ENCODE measurements at places on chromosomes 6 and 20.

GRCh38 chr6:104281370-104281769, 578.3 kb downstream of the HACE1 start:
- DNase-seq = no peak

DNA sequence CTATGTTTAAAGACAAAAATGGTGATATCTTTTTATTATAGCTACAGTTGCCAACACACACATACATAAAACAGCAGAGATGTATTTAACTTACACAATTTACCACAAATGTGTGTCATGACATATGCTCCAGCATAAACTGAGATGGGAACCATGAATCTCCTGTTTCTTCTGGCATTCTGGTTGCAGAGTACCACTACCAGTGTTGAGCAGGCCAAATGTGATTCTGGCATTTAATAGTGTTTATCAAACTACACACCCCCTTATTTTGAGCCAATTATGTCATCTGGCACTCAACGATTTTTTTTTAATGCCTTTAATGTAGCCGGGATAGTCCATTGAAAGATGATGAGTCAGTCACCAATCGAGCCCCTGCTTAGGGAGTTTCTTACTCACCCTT, 59.0 kb upstream of the TPD52L1 start:
- DNase-seq = no peak

GRCh38 chr6:46218457-46218856, 47.7 kb upstream of the ENPP5 start:
- DNase-seq = no peak

DNA sequence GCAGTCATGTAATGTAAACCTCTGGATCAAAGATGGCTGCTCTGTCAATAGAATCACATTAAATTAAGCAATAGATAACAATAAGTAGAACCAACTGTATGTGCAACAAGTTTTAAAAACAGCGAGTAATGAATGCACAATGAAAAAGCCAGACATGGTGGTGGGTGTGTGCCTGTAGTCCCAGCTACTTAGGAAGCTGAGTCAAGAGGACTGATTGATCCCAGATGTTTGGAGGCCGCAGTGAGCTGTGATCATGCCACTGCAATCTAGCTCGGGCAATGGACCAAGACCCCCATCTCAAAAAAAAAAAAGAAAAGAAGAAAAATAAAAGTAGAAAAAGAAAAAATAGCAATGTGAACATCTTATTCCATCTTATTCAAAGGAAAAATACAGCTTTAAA, 558.7 kb upstream of the MMS22L start:
- DNase-seq = no peak

- DNase-seq = peak; percentile 27
These were observed at the start of gene SAMD5 for GRCh38 chr6:147508042-147508865. Gene SAMD5 (plus strand): TSS chr6:147508690. CDS start chr6:147508929, 239 bp downstream.

- no peak for DNase-seq
These were observed 44.0 kb upstream of the MARCKS start for GRCh38 chr6:113813142-113813541.

- no peak for DNase-seq
These were observed 1.1 kb downstream of the HACE1 start for GRCh38 chr6:104858642-104859041.

- no peak for DNase-seq
These were observed 41.2 kb downstream of the NR2E1 start for GRCh38 chr6:108207013-108207412.

- DNase-seq = no peak
These were observed 646.5 kb upstream of the EPHA7 start for GRCh38 chr6:94065707-94066337.

GRCh38 chr6:98782772-98783171, 51.6 kb upstream of the POU3F2 start:
- no peak for DNase-seq

GRCh38 chr6:14802514-14803160, 443.2 kb upstream of the JARID2 start:
- DNase-seq = no peak

- no peak for DNase-seq
These were observed 23.9 kb downstream of the MAP7 start for GRCh38 chr6:136526196-136526930.

- no peak for DNase-seq
These were observed 511.8 kb upstream of the ID4 start for GRCh38 chr6:19325335-19325789.

DNA sequence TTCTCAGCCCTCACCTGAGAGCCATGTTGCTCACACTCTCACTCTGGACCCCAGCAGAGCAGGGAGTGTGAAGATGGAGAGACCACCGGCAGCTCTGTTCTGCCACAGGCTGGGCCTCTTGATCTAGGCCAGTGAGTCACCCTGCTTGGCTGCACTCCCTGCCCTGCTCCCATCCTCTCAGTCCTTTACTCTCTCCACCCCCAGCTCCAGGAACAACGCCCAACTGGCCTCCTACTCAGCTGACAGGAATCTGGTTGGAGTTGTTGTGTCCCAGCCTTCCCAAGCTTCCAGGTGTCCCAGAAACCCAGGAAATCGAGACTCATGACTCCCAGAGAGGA, at the start of gene PSORS1C1:
Gene PSORS1C1, plus strand, starts transcription at position 260 of the 338 bp plus-strand sequence. CDS start 14,833 bp downstream, outside the sequence.
- DNase-seq = no peak

GRCh38 chr6:148494226-148494625, 151.6 kb downstream of the SASH1 start:
- DNase-seq = no peak

GRCh38 chr6:145801021-145801420, 13.6 kb downstream of the FBXO30 start:
- DNase-seq = no peak

- no peak for DNase-seq
These were observed 27.2 kb downstream of the EFCAB8 start for GRCh38 chr20:32885952-32886351.

- DNase-seq = no peak
These were observed 31.7 kb upstream of the MYB start for GRCh38 chr6:135149376-135149775.

DNA sequence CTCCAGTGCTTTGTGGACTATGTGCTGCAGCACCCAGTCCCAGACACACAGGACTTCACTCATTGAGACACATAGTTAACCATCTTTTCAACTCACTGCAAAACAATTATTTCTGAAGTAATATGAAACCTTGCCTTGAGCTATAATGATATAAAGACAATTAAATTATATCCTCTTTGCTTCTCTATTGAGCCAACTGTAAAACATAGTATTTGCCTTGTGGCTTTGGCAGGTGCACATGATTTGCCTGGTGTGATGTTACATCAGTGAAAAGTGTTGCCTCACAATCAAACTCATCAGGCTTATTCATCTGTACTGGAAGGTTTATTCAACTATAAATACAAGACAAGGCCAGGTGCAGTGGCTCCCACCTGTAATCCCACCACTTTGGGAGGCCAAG, 80.6 kb downstream of the NCOA7 start:
- no peak for DNase-seq

DNA sequence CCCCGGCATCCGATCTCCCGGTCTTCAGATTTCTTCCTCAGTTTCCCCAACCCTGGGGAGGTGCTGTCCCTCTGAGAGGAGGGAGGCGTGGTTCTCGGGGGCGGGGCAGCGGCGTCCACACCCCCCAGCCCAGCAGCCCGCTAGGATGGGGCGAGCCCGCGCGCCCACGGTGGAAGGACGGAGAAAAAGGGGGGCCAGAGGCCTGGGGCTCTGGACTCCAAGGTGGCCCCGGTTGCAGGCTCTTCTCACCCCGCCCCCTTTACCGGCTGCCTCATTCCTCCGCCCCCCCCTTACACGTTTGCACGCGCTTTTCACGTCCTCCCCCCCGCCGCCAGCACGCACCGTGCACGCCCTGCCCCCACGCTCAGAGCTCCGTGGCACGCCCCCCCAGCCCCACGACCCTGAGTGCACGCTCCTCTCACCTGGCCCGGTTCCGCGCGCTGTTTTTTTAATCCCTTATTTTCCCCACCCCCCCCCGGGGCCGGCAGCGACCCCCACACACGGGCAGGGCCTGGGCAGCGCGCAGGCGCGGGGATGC, 402 bp downstream of the ZBTB12 start:
- DNase-seq = peak; percentile 61

GRCh38 chr20:3661814-3662665, 1.2 kb downstream of the GFRA4 start:
- DNase-seq = no peak

GRCh38 chr6:105178110-105178509, 1.7 kb downstream of the POPDC3 start:
- DNase-seq = no peak

- no peak for DNase-seq
These were observed 12.1 kb upstream of the SNHG17 start for GRCh38 chr20:38447251-38447661.

GRCh38 chr6:166488076-166488685, 98.3 kb downstream of the RAMACL start:
- DNase-seq = peak; percentile 55

DNA sequence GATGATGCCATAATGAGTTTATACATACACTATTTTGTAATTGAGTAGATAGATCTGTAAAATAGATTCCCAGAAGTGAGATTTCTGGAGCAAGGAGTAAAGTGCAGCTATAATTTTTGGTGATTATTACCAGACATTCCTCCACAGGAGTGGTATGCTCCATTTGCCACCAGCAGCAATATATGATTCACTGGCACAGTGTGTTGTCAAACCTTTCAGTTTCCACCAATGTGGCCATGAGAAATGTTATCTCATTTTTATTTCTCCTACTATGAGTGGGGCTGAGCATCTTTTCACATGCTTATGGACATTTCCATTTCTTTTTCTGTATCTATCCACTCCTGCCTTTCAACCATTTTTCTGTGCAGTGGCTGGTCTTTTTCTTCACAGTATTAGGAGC, 70.5 kb downstream of the GPR63 start:
- no peak for DNase-seq

GRCh38 chr6:33183071-33183683, 9.1 kb downstream of the COL11A2 start:
- DNase-seq = no peak

GRCh38 chr6:10838794-10839333, 525 bp upstream of the MAK start:
- peak; percentile 36 for DNase-seq

GRCh38 chr20:24314053-24314452, 155.4 kb upstream of the SYNDIG1 start:
- no peak for DNase-seq

DNA sequence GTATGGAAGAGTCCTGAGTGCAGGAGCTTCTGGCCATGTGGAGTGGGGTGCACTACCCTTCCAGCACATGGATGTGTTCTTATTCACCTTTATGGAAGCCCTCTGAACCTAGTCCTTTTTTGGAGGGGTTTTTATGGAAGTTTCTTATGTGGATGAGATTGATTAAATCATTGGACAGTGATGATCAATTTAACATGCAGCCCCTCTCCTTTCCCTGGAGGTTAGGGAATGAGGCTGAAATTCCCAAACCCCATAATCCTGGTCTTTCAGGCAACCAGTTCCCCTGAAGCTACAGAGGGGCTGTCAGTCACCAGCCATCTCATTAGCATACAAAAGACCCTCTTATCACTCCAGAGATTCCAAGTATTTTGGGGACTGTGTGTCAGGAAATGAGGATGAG, 183.9 kb upstream of the MAP3K7 start:
- no peak for DNase-seq

DNA sequence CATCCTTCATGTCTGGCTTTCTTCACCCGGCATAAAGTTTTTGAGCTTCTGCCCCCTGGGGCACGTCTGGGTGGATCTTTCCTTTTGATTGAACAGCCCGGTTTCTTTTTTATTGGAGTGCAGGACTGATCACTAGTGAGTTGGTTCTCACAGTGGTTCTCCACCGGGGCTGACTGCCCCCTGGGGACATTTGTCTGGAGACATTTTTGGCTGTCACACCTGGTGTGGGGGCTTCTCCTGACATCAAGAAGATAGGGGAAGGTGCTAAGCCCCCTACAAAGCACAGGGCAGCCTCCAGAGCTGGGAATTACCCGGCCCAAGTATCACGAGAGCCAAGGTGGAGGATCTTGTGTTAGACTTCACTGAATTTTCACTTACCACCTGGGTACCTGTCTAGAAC, 25.7 kb upstream of the IRF4 start:
- DNase-seq = no peak

DNA sequence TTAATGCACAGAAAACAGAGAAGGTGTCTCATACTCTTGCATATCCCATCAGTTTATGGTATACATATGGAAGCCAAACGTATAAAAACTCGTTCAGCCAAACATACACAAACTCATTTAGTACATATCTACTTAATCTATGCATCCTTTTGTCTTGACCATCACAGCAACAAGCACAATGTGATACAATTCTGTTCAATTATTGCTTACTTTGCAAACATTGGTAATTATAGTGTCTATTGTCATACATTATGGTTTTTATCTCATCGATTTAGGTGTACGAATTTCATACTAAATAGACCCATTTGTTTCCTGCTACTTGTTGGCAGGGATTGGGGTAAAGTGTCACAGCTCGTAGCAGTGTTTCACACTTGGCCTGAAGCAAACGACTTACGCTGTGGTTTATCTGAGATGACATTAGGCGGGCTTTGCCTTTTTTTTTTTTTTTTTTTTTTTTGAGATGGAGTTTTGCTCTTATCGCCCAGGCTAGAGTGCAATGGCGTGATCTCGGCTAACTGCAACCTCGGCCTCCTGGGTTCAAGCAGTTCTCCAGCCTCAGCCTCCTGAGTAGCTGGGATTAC, 425.9 kb upstream of the JARID2 start:
- no peak for DNase-seq

GRCh38 chr6:127868338-127868737, 32.5 kb downstream of the THEMIS start:
- no peak for DNase-seq

GRCh38 chr6:45326698-45327417, 1.3 kb upstream of the RUNX2 start:
- DNase-seq = no peak

GRCh38 chr6:3458706-3459421, 2.0 kb upstream of the SLC22A23 start:
- no peak for DNase-seq

DNA sequence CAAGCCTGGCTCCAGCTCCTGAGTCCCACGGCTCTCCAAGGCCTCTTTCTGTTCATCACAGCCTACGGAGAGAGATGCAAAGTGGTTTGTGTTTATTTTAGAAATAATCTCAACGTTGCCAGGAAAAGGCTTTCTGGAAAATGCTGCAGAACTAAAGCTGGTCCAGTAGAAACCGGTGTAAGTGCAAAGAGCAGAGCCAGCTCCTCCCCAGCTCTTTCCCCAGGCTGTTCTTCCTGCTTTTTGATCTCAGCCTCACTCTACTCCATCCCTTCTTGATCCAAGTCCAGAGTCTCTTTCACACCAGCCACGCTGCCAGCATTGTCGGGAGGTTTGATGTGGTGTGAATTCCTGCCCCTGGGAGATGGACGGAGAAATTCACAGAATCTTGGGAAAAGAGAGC, 69.8 kb downstream of the TMEM170B start:
- no peak for DNase-seq

DNA sequence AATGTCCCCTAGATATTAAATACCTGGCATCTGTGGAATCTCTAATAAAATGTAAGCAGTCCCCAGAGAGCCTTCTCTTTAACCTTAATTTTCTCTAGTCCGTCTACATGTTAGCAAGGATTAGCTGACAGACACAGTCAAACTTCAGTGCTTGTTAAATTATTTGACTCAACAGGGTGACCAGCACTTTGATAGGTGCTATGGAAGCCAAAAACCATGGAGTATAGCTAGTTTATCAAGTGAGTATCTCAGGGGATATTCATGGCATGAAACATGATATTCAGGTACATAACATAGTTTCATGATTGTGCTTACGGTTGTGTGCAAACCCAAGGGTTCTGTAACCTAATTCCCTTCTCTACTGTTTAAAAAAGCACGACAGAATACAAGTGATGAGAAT, 3.9 kb downstream of the RHAG start:
- DNase-seq = no peak

GRCh38 chr20:6530779-6531315, 236.6 kb upstream of the BMP2 start:
- no peak for DNase-seq

GRCh38 chr6:11711003-11711983, 67.3 kb downstream of the ADTRP start:
- no peak for DNase-seq

All from GM12892 (cell line).